SK-N-MC (cell line): ENCODE measurements at places on chromosomes 3 and 15.

GRCh38 chr15:99504823-99505551, 60.8 kb upstream of the MEF2A start:
- no peak for DNase-seq

DNA sequence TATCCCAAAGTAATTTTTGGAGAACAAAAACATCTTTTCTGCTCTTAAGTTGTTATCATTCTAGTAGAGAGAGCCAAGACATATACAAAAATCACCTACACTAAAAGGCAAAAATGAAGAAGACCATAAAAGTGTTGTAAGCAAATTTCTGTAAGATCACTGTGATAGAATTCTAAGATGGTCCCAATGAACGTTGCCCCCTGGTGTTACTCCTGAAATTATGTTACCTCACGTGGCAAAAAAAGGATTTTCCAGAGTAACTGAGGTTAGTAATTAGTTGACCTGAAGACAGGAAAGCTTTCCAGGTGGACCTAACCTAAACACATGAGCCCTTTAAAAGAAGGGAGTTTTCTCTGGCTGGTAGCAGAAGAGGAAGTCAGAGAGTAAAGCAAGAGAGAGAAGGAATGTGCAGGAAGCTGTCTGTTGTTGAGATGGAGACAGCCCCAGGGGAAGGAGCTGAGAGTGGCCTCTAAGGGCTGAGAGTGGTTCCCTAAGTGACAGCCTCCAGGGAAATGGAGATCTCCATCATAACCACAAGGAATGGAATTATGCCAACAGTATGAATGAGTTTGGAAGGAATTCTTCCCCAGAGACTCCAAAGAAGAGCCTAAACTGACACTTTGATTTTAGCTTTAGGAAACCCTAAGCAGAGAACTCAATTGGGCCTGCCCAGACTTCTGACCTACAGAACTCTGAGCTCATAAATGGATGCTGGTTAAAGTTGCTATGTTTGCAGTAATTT, 205.9 kb downstream of the CD47 start:
- peak; percentile 58 for DNase-seq

- DNase-seq: no peak
These were observed 29.6 kb upstream of the RBP2 start for GRCh38 chr3:139505829-139506386.

GRCh38 chr15:69391046-69391757, 22.9 kb upstream of the KIF23 start:
- no peak for DNase-seq

DNA sequence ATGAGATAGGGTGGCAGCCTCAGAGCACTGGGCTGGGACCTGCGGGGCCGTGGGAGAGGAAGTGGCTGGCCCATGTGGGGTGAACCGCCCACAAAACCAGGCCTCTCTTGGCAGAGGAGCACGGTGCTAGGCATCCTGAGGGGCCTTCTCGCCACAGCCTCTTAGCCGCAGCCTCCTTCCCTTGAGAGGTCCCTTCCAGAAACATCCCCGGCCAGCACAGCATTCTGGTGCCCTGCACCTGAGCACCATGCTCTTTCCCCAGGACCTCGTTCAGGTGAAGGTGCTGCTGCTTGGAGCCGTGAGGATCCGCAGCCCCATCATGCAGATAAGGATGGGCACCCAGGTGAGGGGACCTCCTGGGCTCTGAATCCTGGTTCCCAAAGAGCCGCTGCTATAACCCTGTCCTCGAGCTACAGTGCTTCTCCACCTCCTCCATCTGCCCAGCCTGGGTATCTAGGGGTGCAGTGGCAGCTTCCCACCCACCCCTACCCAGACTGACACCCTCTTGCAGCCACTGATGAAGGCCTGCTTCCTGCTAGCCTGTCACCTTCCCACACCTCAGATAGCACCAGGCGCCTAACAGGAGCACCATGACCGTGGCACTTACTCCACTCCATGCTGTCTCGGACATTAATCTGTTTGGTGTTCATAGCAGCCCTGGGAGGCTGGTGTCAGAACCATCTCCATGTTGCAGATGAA, 11.2 kb upstream of the TXNRD3 start:
- no peak for DNase-seq

DNA sequence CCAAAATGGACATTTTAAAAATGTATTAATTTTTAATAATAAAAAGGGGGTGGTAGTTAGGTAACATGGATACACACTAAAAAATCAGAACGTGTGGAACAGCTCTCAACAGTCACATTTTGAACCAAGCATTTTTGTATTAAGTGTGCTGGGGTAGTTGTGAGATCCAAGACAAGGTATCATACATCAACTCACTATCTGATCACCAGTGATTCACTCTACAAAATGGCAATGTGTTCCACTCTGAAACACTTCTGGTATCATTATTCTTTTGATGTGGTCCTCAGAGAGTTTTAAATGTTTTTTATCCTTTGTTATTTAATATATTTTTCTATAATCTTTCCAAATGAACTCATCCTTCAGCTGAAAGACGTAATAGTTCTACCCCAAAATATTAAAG, 5.4 kb downstream of the HACL1 start:
- DNase-seq: no peak

DNA sequence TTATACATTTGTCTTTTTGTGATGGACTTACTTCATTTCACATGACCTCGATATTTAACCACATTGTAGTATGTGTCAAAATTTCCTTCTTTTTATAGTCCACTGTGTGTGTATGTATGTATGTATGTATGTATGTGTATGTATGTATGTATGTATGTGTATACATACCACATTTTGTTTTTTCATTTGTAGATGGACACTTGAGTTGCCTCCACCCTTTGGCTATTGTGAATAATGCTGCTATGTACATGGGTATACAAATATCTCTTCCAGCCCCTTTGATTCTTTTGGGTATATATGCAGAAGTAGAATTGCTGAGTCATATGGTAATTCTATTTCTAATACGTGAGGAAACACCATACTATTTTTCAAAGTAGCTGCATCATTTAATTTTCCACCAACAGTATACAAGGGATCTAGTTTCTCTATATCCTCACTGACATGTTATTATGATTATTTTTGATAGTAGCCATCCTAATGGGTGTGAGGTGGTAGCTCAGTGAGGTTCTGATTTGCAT, 228.2 kb downstream of the OPA1 start:
- no peak for DNase-seq

- DNase-seq: no peak
These were observed 29.1 kb upstream of the GOLIM4 start for GRCh38 chr3:168124791-168125190.

DNA sequence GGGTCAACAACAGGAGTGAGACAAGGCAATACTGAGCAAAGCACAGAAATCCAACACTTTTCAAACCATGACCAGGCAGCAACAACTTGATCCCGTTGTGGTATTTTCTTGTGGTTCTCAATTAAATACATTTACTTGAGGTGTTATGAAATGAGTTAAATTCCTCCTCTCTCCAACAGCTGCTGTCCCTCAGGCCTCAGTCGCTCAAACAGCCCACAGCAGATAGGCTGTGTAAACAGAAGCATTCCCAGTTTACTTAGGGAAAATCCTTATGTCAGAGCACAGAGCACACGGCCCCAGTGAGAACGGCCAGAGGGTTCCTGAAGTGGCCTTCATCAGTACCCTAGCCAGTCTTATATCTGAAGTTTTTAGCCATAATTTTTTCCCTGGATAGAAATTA, 359.9 kb downstream of the AGBL1 start:
- DNase-seq: no peak

- DNase-seq: no peak
These were observed at the start of gene ANKRD34C for GRCh38 chr15:79282371-79283251. ANKRD34C (plus strand) TSS chr15:79282722; CDS start chr15:79293285, 10,563 bp downstream.

- DNase-seq: no peak
These were observed 4.0 kb upstream of the DENND6A start for GRCh38 chr3:57696801-57697321.

DNA sequence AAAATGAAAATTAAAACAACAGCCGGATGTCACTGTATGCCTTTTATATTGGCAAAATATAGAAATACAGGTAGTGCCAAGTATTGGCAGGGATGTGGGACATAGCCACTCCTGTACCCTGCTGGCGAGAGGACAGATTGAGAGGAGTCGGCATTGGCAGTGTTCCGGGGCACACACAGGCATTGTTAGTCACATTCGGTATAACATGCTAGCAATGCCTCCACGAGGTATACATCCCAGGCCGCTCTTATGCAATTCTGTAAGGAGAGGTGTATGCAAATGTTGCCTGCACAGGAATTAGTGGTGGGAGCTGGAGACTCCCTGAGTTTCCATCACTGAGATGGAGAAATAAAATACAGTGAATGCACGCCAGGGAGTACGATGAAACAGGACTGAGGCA, 99.4 kb upstream of the DLG1 start:
- DNase-seq: no peak

GRCh38 chr15:95624616-95625361, 705.7 kb upstream of the NR2F2 start:
- DNase-seq: no peak

GRCh38 chr3:11260460-11260859, 11.7 kb upstream of the ATG7 start:
- no peak for DNase-seq

DNA sequence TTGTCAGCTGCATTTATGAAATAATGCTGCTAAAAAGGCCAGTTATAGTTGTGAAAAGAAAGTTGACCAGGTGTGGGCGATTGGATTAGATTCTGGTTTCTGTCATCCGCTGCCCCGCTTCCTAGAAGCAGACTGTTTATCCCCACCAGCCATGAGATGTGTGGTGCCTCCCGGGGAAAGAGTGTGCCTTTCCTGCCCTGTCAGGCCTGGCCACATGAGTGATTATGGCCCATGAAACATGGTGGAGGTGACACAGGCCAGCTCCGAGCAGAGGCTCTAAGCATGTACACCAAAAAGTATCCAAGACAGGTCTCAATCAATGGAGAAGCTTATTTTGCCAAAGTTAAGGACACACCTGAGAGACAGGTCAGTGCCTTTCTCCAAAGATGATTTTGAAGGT, 85.4 kb upstream of the ABHD2 start:
- DNase-seq: no peak

GRCh38 chr3:190458040-190458439, 8.3 kb upstream of the TMEM207 start:
- DNase-seq: no peak

DNA sequence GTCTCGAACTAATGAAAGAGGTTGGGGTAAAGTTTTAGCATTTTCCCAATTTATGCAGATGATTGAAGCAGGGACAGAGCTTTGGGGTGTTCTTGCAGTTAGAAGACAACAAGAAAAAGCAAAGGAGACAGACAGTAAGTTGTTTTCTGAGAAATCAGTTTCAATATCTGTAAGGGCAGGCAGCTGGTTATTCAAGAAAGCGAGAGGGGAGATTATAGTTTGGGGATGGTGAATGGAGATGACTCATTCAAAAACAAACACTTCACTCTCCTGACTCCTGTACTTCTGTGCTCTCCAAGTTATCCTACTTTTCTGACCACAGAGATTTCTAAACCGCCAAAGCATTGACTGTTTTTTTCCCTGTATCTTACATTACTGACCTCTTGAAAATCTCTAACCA, 352.0 kb downstream of the GAP43 start:
- no peak for DNase-seq

DNA sequence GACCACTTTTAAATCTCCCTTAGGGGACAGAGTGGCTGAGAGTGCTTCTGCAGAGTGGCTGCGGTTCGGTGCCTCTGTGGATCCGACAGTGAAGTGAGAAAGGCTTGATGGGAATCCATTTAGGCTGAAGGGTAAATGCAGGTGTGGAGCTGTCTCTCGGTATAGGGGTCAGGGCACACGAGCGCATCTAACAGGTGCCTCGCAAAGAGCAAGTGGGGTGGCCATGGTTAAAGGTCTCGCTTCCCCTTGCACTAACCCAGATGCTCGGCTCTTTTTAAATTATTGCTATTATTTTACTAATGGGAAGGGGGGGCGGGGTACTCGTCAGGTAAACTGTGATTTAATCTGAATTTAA, 598 bp upstream of the GJD2 start:
- no peak for DNase-seq

- DNase-seq: no peak
These were observed 91.1 kb downstream of the TBL1XR1 start for GRCh38 chr3:177106184-177106583.

DNA sequence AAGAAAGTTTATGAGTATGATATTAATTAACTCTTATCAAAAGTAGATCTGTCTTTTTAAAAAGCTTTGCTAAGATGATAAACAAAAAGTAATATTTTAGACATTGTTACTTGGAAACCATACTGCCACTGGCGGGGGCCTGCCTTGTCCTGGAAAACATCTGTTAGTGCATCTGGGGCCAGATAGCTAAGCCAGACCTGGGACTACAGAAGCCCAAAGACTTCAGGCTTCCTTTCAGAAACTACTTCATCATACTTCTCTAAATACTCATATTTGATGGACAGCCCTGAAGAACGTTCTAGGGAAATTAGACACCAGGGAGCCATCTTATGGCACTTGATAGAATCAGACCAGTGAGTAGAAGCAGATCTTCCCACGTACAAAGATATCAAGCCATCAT, 795.4 kb upstream of the SEMA6D start:
- no peak for DNase-seq

DNA sequence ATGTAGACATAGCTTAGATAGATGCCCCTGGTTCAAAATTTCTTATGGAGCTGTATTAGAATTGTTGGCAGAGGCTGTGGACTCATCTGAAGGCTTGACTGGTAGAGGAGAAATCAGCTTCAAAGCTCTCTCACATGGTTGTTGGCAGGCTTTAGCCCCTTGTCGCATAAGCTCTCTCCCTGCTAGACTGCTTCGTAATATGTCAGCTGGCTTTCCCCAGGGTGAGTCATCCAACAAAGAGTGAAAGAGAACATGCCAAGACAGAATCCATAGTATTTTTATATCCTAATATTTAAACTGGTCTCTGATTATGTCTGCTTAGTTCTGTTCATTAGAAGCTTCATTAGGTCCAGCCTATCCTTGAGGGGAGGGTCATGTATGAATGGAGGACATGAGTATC, 427.4 kb upstream of the NAALADL2 start:
- DNase-seq: no peak

- no peak for DNase-seq
These were observed 5.9 kb downstream of the ZNF710 start for GRCh38 chr15:90007076-90007460.

GRCh38 chr3:194485881-194486539, 792 bp downstream of the ATP13A3 start:
- DNase-seq: no peak
